ENCODE measurements at places on chromosomes 1 and 21.

GRCh38 chr21:45053561-45054226, 20.7 kb upstream of the ADARB1 start:
- no peak for DNase-seq

DNA sequence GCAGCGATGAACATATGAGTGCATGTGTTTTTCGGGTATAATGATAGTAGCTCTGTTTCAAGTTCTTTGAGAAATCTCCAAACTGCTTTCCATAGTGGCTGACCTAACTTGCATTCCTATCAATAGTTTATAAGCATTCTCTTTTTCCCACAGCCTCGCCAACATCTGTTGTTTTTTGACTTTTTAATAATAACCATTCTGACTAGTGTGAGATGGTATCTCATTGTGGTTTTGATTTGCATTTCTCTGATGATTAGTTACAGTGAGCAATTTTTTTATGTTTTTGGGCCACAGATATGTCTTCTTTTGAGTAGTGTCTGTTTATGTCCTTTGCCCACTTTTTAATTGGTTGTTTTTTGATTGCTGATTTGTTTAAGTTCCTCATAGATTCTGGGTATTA, 10.6 kb upstream of the RUNX1 start:
- DNase-seq, result no peak

DNA sequence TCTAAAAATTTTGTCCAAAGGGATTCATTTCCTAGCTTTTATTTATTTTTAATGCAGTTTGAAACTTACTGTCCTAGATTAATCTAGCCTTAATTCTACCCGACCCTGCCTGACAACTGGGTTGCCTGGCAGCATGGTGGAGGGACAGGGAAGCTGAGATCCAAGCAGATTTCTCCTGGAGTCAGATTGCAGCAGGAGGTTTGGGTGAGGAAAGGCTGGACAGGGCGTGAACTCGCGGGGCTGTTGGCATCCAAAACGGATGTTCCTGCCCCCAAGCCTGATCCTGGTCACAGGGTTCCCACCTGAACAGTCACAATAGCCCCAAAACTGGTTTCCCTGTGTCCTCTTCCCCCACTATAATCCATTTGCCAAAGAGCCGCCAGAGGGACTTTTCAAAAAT, 23.2 kb downstream of the TCEA3 start:
- no peak for DNase-seq

GRCh38 chr1:116508085-116508983, 62.5 kb downstream of the CD58 start:
- DNase-seq, result no peak

DNA sequence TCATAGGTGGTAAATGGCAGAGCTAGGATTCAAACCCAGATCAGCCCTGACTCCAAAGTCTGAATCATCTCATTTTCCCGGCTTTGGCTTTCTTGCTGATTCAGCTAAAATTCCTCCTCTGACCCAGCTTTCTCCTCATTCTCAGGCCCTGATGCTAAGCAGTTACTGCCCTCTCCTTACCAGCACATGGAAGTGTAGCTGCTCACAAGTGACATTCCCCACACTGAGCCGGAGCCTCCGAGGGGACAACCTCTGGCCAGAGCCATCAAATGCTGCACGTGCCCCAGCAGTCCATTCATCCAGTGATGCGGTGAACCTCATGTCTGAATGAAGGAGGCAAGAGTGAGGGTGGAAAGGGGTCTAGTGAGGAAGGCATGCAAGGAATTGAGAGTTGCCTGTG, 11.1 kb downstream of the ITGA10 start:
- no peak for DNase-seq

DNA sequence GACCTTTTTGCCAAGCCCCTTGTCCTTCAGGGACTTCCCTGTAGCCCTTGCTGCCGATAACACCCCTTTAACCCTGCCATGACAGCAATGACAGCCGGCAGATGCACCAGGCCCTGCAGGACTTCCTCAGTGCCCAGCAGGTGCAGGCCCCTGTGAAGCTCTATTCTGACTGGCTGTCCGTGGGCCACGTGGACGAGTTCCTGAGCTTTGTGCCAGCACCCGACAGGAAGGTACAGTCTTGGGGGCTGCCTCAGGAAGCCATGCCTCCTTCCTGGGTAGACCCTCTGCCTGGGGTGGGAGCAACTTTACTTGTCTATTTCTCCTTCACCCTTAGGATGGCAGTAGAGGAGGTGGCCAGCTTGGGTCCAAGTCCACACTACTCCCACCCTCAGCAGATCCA, 16.1 kb upstream of the PADI6 start:
- no peak for DNase-seq

GRCh38 chr1:175678471-175678870, 64.9 kb downstream of the TNR start:
- no peak for DNase-seq

DNA sequence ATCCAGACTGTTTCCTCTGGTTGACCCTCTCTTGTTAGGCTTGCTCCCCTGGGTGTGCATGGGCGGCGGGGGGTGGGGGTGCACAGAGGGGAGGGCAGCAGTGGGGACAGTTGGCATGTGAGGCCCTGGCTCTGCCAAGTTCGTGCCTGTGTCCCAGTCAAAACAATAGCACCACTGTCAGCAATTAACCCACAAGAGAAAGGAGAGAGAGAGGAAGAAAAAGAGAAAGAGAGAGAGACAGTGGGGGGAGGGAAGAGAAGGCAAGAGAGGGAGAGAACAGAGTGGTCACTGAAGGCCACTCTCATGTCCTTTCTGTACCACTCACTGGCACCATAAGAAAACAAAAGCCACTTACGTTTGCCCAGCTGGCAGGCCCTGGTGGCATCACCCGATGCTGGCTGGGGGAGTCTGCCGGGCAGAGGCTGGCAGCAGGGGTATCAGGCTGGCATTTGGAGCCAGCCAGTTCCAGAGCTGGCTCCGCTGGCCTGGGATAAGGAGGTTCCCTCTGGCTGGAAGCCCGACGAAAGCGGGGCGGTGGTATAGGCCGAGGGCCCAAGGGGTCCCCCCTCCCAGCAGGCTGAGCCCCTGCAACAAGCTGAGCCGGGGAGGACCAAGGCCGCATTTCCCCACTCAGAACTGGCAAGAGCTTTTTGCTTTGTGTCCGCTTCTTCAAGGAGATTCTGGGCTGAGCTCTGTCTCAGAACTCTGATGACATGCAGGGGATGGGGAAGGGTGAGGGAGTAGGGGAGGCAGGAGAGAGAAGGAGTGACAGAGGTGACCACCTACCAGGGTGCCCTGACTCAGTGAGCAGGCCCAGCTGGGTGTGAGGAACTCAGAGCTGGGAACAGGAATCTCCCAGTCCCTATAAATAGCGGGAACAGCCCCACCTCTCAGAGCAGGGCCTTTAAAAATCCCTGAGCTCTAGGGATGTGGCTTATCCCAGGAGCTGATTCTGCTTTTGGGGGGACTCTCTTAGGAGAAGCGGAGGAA, 27.9 kb downstream of the PIK3C2B start:
- DNase-seq, result no peak

GRCh38 chr1:60589046-60589748, 493.2 kb upstream of the NFIA start:
- DNase-seq, result no peak

GRCh38 chr1:213320191-213320870, 269.3 kb downstream of the RPS6KC1 start:
- DNase-seq, result no peak

DNA sequence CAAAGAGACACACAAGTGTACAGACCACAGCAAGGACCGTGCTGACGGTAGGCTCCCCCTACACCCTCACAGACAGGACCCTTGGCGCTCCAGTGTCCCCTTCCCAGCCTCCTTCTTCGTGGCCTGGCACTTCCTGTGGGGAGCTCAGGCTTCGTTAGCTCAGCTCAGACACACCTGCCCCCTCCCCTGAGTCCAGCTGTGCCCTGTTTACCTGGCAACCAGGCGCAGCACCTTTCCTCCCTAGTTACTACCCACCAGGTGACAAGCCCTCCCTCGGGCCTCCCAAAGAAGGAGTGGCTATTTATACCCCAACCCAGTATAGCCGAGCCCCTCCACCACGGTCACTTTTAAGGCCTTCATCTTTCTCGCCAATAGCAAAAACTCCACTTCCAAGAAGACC, 4.7 kb downstream of the CELF3 start:
- DNase-seq, result no peak

GRCh38 chr1:191839891-191840290, 318.4 kb upstream of the RGS18 start:
- no peak for DNase-seq

GRCh38 chr1:108570128-108570527, 10.2 kb downstream of the EEIG2 start:
- DNase-seq, result peak; percentile 57

- no peak for DNase-seq
Measured at GRCh38 chr21:38861989-38862683, 56.4 kb downstream of the ETS2 start.

DNA sequence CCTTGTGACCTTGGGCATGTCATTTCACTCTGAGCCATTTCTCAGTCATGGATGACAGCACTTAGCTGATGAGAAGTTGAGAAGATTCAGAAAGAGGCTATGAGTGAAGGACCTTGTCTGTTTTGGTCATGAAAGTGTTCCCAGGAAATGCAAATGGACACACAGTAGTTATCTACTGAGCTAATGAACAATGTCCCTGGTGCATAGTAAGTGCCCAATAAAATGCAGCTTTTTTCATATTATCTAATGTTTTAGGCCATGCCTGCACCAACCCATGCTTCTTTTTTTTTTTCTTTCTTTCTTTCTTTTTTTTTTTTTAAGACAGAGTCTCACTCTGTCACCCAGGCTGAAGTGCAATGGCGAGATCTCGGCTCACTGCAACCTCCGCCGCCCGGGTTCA, 44.4 kb upstream of the EPB41 start:
- no peak for DNase-seq

DNA sequence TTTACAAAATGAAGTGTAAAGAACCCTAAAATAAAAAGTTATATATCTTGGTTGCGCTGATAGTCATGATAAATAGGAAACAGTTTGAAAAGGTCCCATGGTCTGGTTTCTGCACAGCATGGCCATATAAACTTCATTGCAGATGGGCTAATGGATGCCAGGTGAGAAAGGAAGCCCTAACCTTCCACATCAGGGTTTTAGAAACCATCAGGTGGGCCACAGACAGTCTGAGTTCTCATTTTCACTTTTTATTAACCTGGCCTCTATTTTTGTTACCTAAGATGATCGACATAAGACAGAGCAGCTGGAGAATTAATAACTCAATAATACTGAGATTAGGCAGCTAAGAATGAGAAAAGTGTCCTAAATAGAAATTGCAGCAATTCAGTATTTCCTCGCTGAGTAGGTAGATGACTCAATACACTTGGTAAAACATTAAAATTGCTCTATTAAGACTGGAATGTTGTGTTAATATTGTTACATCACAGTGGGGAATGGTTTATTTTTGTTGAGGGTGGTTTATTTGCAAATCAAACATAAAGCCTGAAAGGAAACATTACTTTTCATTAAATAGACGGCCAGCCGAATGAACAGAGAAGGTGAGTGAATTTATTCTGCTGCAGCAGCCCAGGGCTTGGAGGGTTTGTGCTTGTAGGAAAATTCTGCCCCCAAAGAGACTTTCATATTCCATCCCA, 21.1 kb downstream of the C1orf21 start:
- DNase-seq, result no peak

DNA sequence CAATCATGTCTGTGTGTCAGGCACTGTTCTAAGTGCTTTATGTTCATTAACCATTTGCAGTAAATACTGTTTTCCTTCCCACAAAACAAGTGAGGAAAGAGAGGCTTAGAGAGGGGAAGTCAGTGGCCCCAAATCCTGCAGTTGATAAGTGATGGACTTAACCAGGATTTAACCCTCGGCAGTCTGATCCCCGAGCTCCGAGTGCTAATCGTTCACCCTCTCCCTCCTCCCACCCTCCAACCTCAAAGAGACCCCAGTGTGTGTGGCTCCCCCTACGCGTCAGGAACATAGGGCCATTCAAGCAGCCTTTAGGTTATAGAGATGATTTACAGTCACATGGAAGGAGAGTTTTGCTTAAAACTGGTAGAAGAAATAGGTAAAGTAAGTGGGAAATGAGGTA, 47.2 kb downstream of the SCCPDH start:
- DNase-seq, result no peak

GRCh38 chr1:25564777-25565574, 21.6 kb downstream of the LDLRAP1 start:
- peak; percentile 40 for DNase-seq

DNA sequence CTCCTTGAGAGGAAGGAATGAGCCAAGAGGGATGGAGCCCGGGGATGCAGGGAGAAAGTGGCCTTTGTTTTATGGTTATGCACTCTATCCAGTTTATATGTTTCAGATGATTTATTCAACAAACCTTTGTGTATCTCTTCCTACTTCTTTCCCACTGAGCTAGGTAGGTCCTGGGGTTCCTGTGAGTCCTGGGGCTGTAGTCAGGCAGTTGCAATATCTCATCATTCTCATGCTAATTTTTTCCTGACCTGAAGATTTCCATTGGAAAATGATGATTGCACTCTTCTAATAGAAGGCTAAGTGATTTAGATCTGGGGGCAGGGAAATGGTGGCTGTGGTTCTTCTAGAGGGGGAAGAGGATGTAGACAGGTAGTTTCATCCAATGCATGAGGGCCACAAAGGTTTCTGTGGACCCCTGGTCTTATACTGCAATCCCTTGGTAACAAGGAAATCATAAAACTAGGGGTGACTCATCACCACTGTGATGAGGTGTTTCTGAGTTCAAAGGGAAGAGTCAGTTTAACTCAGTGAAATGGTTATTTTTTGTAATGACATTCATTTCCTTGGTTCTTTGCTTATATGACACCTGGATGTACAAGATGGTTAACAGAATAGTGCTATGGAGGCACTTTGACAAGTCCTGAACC, 20.2 kb downstream of the B3GALT5 start:
- DNase-seq, result no peak

DNA sequence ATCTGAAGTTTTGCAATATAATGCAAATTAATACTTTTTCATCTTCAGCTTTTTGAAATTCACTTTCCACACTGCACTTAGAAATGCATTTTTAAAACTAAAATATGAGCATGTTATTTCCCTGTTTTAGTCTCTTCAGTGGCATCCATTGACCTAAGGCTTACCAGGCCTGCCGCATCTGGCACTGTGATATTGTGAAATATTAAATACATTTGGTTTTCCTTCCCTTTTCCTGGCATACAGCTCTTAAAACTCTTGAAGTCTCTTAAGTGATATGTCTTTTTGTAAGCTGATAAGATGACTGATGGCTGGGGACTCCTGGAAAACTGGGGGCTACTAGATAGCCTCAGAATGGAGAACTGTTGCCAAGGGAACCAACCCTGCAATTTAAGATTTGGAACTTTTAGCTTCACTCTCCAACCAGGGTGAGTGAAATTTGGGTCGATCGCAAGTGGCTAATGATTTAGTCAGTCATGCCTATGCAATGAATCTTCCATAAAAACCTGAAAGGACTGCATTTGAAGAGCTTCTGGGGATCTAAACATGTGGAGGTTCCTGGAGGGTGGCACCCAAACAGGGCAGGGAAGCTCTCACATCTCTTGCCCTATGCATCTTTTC, 75.5 kb upstream of the PDC start:
- DNase-seq, result no peak

DNA sequence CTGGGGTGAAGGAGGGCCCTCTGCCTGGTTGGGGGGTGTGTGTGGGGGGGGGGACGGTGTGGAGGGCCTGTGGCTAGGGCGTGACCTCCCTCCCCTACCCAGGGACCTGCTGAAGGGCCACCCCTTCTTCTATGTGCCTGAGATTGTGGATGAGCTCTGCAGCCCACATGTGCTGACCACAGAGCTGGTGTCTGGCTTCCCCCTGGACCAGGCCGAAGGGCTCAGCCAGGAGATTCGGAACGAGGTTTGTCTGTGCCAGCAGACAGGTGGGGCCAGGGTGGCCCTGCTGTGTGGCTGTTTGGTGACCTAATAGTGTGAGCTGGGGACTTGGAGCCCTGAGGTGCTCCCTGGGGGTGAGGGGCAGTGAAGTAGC, 43.9 kb downstream of the COQ8A start:
- no peak for DNase-seq

Measured in CD4-positive, alpha-beta T cell treated with Interleukin-4 for 1 hour (primary cell).